Progenitor cell of endocrine pancreas (in vitro differentiated cells): ENCODE measurements at places on chromosomes 6 and 20.
A peak's percentile ranks its signal among the peaks of the same experiment; 100 is the strongest.

DNA sequence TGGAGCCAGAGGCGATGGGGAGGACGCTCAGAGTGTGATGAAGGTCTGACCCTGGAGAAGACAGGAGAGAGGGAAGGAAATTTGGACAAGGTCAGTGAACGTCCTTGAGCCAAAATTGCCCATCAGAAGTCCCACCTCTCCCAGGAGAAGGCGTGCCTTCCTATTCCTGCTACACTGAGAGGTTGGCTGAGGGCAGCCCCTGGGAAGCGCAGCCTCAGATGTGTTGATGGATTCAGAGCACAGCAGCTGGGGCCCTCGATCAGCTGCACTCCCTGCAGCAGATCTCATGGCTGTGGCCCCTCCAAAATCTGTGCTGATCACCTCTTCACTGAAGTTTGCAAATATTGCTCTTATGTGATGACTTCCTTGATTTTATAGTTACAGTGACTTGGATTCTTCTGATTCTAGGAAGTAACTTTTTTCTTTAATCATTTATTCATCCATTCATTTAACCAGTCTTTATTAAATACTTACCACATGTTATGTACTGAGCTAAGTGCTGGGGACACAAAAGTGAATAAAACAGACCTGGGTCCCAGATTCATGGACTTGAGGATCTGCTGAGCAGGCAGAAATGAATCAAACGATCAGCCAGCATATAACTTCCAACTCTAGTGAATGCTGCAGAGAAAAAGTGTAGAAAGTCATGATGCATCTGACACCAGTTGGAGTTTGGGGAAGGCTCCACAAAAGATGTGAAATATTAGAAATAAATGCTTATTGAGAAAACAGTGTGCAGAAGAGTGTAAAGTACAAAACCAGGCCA, 69.6 kb upstream of the ARMC2 start:
- no peak for DNase-seq

GRCh38 chr20:22801528-22801927, 217.2 kb upstream of the FOXA2 start:
- DNase-seq, result no peak

DNA sequence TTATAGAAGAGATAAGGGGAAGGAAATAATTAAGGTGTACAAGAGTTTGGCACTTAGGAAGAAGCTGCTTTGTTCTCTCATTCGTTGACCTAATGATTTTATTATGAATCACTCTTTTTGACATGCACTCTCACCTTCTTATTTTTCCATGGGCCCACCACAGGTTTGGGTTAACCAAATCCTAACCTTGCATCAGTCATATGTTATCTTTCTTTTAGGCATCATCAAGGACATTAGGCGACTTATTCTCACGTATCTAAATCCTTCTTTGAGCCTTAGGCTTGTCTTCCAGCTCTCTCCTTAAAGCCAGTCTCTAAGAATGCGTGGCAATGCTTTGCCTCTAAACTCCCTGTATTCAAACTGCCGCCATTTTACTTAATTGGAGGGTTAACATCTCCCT, 58.3 kb downstream of the TNFRSF21 start:
- no peak for DNase-seq

- no peak for DNase-seq
These were observed 400.8 kb upstream of the HSF2 start for GRCh38 chr6:121998631-121999030.

DNA sequence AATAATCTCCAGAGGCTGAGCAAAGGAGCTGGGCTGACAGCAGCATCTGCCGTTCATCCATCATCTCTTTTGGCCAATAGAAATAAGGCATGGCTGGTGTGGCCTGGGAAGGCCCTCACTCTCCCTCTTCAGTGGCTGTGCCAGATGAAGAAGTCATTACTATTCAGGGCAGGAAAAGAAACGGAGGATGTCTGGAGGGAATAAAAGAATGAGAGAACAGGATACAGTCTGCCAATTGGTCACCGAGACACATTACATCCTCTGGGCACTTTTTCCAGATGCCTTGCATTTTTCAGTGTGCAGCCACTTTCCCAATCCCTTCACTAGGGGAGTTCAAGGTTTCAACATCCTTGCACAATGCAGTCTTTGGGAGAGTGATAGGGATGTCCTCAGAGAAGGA, 32.2 kb upstream of the VGLL2 start:
- no peak for DNase-seq

DNA sequence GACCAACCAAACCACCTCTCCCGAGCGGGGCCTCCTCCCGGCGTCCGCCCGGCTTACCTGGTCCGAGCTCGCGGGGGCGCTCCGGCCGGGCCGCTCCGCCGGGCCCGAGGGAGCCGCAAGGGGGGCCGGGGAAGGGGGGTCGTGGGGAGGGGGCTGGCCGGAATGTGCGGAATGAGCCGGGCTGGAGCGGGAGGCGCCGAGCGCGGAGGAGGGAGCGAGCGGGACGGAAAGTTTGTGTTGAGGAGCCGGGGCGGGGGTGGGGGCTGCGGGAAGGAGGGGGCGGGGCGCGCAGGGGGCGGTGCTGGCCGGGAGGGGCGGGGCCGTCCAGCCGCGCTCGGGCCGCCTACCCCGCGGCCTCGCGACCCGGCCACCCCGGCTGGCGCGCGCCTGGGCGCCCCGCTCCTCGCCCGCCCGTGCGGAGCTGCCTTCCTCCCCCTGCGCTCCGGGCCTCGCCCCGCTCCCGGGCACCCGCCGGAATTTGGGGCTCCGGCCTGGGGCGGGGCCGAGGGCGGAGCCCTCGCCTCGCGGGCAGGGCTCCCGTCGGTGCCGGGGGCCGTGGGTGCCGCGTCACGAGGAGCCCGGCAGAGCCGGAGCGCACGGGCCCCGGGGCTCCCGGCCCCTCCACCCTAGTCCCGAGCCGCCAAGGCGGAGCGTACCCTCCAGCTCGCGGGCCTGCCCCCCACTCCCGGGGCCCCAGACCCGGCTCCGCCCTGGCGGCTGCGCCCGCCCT, at the start of gene TEAD3:
TSS of gene TEAD3 (minus strand) at position 239 of the 730 bp plus-strand sequence.
- peak; percentile 80 for DNase-seq

DNA sequence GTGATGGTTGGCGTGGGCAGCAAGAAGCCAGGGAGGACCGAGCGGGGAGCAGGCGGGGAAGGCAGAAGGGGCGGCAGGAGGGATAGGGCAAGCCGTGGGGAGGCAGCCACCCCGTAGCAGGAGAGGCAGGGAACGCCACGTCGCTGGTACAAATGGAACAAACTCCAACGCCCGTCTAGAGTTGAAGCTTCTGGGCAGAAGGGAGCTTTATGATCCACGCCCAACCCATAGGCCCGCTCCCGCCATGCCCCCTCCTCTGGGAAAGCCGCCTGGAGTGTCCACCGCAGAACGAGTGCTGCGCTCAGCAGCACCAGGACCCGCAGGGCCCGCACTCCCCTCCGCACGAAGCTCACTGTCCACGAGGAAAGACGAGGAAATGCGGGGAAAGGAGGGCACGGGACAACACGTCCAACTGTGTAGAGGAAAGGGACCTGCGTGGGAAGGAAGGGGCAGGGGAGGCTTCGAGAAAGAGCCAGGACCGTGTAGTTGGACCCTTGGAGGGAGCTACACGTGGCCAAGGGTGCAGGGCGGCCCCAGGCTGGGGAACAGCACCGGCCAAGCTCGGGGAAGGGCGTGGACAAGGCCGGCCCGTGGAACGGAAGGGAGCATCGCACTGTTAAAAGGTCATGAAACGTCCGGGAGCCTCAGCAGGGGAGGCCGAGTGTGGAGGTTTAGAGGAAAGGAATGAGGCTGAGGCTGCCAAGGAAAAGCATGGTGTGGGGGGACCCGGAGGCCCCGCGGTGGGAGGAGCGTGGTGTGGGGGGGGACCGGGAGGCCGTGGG, 204.0 kb downstream of the DLL1 start:
- DNase-seq, result no peak

GRCh38 chr20:17228624-17229061, 1.8 kb downstream of the PCSK2 start:
- DNase-seq, result peak; percentile 12

- DNase-seq, result no peak
These were observed 16.9 kb upstream of the IL17F start for GRCh38 chr6:52261229-52261628.
